Stimulated activated CD4-positive, alpha-beta T cell treated with anti-CD3 and anti-CD28 coated beads, Interleukin-12 subunit alpha, Interleukin-12 subunit beta, amount 100 ng/mL, for 24 hours (primary cell): ENCODE measurements at places on chromosomes 4 and X.
A peak's percentile ranks its signal among the peaks of the same experiment; 100 is the strongest.

GRCh38 chr4:59956366-59956765 is 1243.8 kb upstream of the ADGRL3 start:
- no peak for DNase-seq

GRCh38 chrX:79146640-79147390 is 2.3 kb downstream of the GPR174 start:
- DNase-seq, result no peak

GRCh38 chr4:22462688-22463087 is 53.2 kb downstream of the ADGRA3 start:
- DNase-seq, result no peak

DNA sequence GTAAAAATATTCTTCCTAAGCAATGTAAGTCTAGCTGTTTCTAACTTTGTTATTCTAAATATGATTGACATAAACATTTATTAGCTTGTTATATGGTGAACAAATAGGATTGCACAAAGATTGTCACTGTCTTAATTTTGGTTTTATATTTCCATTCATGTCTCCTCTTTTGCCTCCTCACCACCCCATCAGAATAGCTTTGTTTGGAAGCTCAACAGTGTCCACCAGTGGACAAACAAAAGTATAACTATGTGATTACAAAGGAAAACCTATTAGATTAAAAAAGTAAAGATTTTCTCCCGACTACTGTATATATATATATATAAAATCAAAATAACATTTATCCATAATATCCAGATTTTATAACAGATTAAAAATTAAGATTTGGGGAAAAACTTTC is 468.2 kb downstream of the ZIC3 start:
- no peak for DNase-seq

DNA sequence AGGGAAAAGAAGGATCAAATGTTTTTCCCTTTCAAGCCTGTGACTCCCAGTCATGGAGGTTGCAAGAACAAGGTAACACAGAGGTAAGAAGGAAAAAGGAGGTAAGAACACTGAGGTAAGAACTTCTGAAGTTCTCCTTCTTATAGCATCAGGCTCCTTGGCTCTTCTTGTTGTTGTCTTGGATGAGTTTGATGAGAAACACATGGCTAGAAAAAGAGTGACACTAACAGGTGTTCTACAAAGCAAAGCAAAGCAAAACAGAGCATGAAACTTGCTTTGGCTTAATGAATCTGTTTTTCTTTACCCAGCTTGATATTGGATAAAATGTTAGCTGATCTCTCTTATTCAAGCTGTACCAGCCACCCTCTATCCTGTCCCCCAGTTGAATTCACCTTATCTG is 231.2 kb upstream of the F9 start:
- no peak for DNase-seq

DNA sequence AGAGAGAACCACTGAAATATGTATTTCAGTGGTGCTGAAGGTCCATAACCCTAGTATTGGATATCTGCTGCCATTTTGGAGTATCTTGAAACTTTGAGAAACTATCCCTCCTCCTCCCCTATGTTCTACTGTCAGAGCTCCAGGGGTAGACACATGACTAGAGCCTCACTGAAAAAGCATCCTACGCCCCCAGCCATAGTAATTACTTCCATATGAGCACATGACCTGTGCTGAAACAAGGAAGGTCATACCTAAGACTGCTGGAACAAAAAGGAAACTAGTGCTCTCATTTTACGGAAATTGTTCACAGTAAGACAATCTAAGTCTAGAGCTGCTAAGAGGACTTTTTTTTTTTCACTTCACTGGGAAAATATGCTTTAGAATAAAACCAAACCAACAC is 42.0 kb upstream of the MAPK10 start:
- no peak for DNase-seq

DNA sequence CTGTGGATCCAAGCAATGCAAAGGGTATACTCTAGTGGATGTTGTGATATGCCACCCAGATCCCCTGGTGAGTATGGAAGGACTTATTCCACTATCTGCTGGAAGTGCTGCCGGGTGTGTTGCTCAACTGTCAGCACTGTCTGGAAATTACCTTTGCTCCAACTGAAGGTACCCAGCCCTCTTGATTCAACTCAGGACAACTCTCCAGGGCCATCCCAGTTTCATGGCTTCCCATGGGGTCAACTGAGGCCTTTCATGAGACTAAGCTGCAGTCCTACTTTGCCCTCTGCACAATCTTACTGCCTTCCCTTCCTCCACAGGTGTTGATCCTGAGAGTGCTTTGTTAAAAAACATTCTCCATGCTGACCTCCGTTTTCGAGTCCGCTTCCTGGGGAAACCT is 99.8 kb downstream of the SPRY1 start:
- no peak for DNase-seq

GRCh38 chr4:98546910-98547594 is 111.4 kb downstream of the TSPAN5 start:
- no peak for DNase-seq

GRCh38 chr4:185225940-185226339 is 16.5 kb downstream of the SNX25 start:
- no peak for DNase-seq

- no peak for DNase-seq
These were observed 3.3 kb downstream of the IL13RA1 start for GRCh38 chrX:118730500-118731247.

DNA sequence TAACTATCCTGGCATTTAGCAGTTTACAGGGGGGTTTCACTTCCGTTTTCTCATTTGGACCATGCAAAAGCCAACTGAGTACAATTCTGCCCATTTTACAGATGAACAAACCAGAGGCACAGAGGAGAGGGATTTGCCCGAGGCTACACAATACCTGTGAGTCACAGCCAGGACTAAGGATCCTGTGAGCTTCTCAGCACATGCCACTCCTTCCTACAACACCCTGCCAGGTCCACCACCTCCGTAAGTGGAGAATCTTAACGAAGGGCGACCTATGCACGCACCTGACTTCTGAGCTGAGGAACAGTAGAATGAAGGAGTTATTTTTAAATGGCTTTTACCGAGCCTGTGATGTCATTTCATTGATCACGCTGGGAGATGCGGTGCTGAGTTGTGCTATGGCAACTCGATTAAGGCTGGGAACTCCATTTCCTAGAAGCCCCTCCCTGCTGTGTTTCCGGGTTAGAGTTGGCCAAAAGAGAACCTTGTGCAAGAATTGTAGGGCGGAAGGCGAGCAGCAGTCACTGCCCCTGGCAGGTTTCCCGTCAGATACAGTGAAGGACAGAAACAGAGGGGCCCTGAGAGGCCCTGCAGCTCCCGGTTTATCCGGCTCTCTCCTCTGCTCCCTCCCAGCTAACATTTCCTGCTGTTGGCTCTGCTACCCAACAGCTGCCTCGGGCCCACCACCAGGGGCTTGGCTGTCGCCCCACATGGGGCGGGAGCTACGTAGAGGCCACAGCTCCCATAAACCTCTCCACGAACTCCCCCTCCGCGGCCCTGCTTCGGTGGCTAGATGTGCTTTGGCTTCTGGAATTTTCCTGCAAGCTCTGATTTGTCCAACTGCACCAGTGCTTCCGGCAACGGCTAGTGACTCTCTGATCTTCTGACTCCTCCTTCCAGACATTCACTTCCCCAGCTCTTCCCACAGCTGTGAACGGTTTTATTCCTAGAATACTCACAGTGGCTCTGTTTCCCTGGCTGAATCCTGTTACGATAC is 75.1 kb upstream of the USP9X start:
- DNase-seq, result peak; percentile 0

DNA sequence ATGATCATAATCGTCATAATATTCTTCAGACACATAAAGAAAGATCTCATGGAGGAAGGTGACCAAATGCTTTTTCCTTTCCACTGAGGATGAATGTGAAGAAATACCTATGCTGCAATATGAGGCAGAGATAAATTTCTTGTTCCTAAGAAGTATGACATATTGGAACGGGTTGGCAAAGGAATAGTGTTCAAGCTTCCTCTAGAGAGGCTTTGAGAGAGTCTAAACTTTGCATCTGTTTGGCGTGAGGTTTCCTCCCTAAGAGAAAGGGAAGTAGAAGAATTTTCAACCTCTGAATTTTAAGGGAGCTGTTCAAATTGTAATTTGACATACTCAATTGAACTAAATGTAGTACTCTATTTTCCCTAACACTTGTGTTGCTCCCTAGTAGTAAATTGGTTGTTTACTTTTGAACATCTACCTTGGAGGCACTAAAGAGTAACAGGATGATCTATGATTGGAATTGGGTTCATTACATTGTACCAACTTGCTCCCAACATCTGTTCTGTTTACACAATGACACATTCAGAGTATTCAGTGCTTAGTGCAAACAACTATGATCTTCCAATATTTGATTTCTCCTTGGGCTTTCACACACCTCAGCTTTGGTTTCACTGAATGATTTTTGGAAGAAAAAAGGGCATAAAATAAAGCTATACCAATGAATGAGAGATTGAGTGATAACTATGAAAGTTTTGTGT is 122.0 kb downstream of the CORIN start:
- DNase-seq, result no peak

DNA sequence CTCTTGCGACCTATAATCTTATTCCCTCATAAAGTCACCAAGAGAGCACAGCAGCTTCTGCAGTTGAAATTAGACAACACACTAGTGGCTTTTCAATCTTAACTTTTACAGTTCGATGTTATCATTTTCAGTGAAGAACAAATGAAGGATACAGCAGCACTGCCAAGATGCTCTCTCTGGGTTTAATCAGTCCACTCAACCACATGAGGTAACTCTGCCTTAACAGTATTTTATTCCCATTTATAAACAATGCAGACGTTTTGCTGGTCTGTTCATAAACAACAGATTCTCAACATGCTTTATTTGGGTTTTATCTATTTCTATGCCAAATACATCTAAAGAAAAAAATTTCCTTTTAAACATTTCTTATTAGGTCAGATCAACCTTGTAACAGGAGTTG is 646.0 kb upstream of the FAM241A start:
- DNase-seq, result no peak

GRCh38 chrX:43643201-43643600 is 12.9 kb upstream of the MAOA start:
- DNase-seq, result no peak

GRCh38 chr4:88429401-88429800 is 27.5 kb upstream of the HERC5 start:
- no peak for DNase-seq

GRCh38 chrX:106932960-106933537 is 12.8 kb downstream of the CLDN2 start:
- no peak for DNase-seq

DNA sequence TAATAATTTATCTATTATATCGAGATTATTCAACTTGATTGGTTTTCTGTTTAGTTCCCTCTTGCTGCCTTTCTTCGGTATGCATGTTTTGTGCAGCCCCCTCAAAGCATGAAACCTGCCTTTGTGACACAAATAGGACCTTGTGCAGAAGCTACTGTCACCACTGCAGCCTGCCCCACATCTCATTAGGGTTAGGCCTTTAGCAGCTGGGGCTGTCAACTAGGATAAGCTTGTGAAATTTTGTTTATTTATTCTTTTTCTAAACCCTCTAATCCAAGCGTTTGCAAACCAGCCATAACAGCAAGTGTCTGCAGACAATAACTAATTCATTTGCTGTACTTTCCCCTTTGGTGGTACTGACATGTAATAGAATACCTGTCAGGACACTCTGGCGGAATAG is 258.9 kb downstream of the RCHY1 start:
- no peak for DNase-seq

- DNase-seq, result no peak
These were observed 41.4 kb downstream of the MAML3 start for GRCh38 chr4:140112576-140112975.

DNA sequence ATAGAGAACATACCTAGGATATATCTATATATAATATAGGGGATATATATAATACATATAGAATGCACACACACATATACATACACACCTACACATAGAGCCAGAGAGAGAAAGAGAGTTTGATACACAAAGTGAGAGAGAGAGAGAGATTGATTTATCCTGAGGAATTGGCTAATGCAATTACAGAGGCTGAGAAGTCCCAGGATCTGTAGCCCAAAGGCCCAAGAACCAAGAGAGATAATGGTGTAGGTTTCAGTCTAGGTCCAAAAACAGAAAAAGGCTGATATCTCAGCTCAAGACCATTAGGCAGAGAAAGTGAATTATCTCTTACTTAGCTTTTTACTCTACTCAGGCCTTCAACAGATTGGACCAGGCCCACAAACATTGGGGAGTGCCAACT is 715.0 kb upstream of the LCORL start:
- no peak for DNase-seq

- no peak for DNase-seq
These were observed 240.1 kb downstream of the FRAS1 start for GRCh38 chr4:78297116-78297800.

DNA sequence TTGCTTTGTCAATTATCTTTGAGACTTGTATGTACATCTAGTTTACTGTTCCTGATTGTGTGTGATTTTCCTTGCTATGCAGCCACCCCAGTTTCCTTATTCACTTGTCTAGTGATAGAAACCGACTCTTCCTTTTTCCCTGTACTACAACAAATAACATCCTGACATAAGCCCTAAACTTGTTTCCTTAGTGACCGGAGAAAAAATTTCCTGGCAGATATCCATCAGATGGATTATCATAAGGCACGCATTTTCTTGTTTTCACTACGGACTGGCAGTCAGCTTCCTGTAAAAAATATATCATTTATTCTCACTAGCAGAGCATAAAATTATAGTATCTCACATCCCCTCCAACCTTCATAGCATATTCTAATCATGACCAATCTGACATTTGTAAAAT is 410.7 kb downstream of the CENPC start:
- no peak for DNase-seq

- DNase-seq, result no peak
These were observed 473.8 kb downstream of the SPRY1 start for GRCh38 chr4:123870216-123870876.

DNA sequence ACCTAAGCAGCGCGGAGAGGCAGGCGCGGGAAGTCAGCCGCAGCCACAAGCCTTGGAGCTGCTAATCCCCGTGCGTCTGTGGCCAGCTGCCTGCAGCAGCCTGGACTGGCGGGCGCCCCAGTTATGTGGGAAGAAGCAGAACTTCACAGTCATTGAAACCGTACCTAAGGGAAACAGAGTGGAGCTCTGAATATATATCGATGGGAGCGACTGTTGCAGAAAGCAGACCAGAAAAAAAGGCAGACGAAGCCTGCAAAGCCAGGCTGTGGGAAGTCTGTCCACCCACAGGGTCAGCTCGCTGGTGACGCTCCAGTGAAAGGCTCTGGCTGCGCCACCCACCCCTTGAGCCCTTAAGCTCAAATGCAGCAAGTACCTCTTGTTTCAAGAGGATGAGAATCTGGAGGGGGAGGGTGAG is 24.7 kb downstream of the KCNE5 start:
- DNase-seq, result no peak

DNA sequence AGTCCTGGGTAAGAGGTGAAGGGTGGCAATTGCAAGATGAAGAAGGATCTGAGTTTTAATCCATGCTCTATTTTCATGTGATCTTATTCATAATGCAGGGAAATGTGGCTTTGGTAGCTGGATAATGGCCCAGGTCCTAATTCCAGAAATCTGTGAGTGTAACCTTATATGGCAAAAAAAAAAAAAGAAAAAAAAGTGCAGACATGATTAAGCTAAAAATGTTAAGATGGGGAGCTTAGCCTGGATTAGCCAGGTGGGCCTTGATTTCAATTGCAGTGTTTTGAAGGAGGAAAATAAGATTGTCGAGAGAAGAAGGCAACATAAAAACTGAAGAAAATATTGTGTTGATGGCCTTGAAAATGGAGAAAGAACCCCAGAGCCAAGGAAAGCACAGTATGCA is 867.7 kb upstream of the HS3ST1 start:
- no peak for DNase-seq
